Thoracic aorta (tissue), 2 donors: ENCODE measurements at places on chromosomes 7 and 10.

DNA sequence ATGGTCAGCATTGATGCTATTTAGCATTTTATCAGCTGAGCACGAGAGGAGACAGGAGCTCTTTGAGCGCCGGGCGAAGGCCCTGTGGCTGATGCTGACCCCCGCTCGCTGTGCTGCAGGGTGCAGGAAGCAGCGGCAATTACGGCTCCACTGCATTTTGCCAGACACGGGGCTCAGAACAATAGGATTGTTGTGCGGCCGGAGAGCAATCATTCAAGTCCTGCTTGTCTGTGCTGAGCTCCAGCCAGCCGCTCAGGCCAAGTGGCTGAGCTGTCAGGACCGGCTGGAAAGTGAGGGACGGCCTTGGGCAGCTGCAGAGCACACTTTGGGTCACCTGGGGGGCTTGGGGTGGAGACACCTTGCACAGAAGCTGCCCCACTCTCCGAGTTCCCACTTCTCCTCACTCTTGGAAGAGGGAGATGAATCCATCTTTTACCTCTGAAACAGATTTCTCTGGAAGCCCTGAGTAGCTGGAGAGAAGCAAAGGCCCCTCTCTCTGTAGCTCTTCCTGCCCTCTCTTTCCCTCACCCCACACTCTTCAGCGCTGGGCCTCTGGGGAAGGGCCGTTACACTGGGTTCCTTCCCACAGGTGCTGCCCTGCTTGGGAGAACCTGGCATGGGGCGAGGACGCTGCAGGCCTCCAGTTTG, 17.3 kb upstream of the ADARB2 start:
- no peak for DNase-seq

DNA sequence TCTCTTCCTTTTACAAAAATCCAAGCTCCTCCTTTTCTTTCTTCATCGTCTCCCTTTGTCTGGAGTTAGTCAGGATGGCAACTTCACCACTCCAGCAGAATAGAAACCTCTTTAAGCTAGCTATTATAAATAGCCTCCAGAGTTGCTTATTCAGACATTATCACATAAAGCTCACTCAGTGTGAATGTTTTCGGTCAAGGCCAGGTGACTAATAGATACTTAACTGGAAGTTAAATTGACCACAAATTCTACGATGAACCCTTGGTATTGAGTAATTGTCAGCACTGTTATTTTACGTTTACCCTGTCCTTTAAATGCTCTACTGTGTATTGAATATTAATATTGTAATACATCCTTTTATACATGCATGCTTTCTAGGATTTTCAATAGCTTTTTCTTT, 340.4 kb downstream of the OTUD1 start:
- DNase-seq = no peak

DNA sequence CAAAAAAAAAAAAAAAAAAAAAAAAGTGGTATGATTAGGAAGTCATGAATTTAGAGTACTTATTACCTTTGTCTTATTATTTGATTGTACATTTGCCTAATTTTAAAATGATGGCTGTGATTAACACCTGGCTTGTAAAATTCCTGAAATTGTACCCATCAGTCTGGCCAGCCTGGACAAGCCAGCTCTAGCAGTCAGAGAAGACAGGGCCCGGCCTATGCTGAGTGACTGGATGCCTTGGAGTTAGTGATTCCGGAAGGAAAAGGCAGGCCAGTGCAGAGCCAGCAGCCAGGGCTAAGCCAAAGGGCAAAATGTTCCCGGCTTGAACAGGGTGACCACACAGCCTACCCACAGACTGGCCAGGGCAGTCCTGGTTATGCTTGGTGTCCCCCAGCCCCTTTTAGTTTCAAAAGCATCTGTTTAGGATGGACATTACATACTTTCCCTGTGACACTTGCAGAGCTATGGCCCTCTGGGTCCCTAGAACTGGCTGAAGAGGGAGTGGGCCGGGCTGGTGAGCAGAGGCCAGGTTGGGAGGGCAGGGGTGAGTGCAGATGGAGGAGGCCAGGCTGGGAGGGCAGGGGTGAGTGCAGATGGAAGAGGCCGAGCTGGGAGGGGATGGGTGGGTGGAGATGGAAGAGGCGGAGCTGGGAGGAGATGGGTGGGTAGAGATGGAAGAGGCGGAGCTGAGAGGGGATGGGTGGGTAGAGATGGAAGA, 61.7 kb downstream of the PROSER2 start:
- no peak for DNase-seq

- DNase-seq = no peak
Measured at GRCh38 chr7:41174521-41174920, 528.4 kb downstream of the INHBA start.

DNA sequence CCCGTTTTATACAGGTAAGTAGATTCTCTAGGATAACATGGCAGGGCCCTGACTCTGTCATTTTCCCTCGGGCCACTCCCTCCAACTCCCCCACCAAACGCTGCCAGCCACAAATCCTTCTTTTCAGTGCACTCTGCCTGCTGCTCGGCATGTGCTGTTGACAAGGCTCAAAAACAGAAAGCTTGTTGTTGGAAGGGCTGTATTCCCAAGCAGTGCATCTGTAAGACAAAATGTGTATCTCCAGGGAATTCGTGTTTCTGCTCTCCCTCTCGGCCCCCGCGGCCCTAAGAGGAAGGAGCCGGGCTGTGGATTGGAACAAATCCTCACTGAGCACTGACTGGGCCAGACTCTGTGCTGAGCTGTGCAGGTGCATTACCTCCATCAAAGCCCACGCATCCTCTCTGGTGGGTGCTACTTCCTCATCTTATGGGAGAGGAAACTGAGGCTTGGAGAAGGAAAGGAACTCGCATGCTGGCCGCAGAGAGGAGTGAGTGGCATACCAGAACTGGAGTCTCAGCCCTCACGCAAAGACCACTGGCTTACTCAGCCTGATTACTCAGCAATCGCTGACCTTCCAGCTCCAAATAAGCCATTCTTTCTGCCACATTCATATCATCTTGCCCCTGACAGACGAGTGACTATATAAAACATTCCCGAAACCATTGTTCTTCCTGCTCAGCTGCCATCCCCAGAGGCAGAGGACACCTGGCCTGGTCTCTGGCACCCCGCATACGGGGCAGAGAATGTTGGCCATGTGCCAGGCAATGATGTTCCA, 33.5 kb upstream of the ENO4 start:
- no peak for DNase-seq

DNA sequence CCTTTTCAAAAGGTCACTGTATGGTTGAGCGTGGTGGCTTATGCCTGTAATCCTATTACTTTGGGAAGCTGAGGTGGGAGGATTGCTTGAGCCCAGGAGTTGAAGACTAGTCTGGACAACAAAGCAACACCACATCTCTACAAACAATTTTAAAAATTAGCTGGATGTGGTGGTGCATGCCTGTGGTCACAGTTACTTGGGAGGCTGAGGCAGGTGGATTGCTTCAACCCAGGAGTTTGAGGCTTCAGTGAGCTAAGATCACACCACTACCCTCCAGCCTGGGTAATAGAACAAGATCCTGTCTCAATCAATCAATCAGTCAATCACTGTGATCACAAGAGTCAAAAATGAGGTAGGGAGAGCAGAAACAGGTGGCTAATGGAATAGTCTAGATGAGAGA, 97.0 kb downstream of the SUGCT start:
- no peak for DNase-seq

DNA sequence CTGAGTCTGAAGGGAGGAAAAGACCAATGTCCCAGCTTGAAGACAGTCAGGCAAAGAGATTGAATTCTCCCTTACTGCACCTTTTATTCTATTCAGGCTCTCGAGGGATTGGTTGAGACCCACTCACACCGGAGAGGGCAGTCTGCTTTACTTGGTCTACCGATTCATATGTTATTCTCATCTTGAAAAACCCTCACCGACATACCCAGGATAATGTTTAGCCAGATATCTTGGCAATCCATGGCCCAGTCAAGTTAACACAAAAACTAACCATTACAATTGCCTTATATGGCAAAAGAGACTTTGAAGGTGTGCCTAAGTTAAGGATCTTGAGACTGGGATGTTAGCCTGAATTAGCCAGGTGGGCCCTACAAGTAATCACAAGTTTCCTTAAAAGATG, 53.8 kb upstream of the BET1 start:
- DNase-seq = no peak

DNA sequence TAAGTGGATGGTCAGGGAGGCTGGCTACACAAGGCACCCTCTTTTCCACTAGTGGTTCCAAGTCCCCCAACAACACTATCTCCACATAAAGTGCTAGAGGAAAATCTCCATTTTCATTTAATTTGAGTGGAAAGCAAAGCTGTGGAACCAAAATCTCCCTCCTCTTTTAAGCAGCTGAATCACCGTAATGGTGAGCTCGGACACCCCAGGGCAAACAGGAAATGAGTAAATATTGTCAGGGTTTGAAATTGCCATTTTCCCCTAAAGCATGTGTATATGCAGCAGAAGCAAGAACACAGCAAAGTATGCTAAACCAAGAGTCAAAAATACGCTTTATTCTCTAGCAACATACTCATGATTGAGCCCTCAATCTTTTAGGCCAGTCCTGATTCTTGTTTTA, 143.7 kb downstream of the GPAM start:
- no peak for DNase-seq

DNA sequence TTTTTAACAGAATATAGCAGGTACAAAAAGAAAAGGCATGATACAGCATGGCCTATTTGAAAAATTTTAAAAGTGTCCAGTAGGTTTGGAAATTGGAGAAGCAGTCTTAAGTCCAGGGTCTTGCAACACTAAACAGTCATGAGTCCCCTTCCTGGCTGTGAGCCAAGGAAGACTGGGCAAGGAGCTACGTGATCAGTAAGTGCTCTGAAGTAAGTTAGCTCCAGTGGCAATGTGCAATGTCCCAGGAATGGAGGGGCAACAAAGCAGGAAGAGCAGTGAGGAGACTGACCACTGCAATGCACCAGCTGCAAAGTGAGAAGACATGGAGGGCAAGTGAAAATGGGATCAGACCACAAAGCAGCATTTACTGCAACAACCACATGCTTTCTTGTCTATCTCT, 72.9 kb upstream of the GRID1 start:
- peak; percentile 62 for DNase-seq

DNA sequence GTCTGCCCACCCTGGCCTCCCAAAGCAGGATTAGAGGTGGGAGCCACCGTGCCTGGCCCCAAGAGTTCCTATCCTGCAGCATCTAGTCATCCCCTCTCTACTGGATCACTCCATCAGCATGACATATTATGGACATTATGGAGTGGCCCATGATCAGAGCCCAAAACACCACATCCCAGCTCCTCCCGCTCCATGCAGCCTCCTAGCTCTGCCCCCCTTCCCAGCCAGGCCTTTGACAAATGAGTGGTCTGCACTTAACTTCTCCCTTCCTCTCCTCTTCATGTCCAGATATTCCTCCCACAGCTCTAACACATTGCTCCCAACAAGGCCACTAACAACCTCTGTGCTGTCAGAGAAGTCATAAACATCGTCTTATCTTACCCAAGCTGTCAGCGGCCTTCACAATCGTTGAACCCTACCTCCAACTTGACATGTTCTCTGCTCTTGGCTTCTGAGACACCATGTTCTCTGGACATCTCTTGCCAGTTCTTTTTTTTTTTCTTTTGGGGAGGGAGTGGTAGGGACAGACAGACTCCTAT, 187.6 kb downstream of the NSUN6 start:
- no peak for DNase-seq

DNA sequence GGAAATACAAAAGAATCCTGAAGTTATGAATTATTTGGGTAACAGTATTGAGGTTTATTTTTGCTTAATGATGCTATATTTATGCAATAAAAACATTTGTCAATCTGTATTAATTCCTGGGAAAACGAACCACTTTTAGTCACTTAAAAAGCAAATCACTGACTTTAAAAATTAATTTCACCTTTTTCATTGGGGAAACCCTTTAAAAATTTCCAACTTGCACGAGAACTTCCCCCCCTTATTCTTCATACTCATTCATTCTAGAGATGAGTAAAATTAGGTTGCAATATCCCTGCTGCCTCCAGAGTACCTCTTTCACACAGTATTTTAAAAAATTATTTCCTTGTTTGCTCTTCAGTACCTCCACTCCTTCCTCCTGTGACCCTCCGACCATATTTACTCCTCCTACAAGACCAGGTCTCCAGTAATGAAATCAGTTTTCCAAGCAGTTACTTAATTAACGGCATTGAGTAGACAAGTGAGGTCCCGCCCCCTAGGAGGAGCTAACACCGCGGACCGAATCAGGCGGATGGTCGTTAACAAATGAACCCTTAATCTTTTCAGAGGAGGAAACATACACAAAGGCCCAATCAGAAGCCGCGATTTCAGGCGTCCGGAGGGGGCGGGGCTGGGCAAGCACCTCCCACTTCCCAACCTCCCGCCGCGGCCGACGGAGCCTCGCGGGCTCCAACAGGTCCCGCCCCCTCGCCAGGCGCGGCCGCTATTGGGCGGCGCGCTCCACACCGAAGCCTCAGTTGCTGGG, 465 bp upstream of the TRIM24 start:
- DNase-seq = peak; percentile 87
